Right kidney (tissue), 9 donors: ENCODE measurements at places on chromosomes 5 and 9.

GRCh38 chr9:35552837-35553236 lies 52.2 kb upstream of the TESK1 start:
- DNase-seq: no peak

DNA sequence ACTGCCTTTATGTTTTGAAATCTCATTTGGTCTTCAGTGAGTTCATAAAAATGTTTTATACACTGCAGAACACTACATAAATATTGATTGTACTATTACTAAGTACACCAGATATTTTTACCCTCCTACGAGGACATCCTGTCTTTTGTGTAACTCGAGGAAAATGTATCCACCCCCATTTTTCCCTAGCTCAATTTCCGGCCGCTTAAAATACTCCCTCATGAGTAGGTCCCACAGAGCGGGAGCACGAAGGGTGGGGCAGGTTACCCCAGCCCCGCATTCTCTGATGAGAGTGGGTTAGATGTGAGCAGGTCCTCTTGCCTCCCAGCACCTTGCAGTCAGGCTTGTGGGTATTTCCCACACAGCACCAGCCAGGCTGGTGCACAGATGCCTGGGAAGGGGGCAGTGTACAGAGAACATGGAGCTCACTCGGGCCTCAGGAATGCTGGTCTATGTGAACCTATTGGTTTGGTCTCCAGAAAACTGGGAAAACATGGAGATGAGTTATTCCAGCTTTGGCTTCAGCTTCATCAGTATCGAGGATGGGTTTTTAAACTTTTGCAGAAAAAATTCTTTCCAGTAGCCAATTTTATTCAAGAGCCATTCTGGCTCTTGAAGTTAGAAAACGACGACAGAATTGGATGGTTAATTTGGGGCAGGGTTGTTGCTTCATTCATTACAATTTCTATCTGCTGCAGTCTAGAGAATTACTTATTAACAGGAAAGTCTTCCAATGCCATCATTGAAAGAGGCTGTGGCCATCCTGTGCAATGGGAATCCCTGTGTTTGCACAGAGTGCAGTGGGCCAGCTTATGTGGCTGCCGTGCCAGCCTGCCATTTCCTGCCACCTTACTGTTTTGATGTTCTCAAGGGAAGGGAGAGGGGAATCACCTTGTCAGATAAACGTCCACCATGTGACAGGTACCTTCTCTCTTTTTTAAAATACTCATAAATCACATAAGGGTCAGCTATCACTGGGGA lies 73.2 kb downstream of the WDR41 start:
- DNase-seq: no peak

DNA sequence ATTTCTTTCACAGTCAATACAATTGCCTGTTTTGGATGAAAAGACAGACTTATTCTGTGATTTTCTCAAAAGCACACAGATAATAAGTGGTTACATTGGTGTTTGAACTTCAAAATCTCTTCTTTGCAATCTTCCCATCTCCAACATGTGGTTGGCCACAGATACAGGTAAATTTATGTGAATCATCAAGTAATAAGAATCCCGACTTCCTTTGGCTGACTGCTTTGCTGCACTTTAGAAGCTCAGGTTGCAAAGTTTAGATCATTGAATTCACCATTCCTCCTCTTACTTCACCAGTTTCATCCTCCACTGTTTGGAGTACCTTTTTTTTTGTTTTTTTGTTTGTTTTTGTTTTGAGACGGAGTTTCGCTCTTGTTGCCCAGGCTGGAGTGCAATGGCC lies 56.5 kb upstream of the ADRB2 start:
- no peak for DNase-seq

DNA sequence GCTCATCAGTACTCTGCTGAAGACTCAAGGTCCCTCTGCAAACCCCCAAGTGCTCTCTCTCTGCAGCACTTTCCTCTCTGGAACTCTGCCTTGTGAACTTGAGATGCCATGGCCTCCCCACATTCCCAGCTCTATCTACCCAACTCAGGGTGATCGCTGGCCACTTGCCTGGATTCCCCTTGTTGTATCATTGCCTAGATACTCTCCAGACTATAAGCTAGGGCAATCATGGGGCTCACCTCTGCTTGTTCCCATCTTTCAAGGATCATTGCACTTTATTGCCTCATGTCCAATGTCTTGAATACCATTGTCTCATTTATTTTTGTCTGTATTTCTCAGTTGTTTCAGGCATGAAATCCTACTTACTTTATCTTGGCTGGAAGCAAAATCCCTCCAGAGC lies 144.1 kb downstream of the PLPPR1 start:
- DNase-seq: no peak

- DNase-seq: no peak
Observed at GRCh38 chr5:16674750-16675149, 58.0 kb upstream of the RETREG1 start.

DNA sequence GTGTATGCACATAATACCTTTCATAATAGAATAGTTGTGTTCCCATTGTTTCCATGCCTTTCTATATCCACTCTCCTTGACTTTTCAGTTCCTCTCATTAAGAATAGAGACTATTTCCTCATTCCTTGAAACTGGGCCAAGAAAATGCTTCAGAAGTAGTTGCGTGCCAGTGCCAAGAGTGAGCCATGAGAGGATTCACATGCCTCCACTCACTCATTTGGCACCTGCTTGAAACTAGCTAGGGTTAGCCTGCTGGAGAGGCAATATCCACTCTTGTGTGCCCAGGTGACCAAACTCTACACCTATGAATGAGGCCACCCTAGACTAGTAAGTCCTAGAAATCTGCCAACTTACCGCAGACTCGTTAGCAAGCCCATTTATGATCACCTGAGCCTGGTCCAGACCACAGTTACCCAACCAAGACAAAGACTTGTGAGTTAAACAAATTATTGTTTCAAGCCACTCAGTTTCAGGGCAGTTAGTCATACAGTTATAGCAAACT lies 276.3 kb downstream of the EPB41L4A start:
- no peak for DNase-seq

DNA sequence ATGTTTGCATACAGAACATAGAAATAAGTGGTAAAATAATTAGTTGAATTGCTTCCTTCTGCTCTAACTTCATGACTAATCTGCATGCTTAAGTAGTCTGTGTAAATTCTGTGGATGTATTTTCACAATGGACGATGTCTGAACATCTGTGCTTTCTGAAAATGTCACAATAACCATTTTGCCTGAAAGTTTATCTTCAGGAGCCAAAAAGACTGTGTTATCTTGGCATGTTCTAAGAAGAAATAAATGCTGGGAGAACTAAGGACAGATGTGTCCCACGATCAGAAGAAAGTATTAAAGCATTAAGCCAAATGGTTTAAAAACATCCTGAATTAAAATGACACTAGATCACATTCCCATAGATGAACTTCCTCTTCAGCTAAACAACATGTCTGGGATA lies 397.6 kb downstream of the SPOCK1 start:
- DNase-seq: no peak

GRCh38 chr5:162096448-162096847 lies 28.9 kb downstream of the GABRG2 start:
- DNase-seq: no peak

GRCh38 chr5:174723979-174724483 lies 351 bp upstream of the MSX2 start:
- DNase-seq: no peak

GRCh38 chr5:171450423-171451331 lies 31.2 kb downstream of the FGF18 start:
- peak; percentile 60 for DNase-seq

GRCh38 chr9:2354856-2355696 lies 266.5 kb upstream of the VLDLR start:
- no peak for DNase-seq

- no peak for DNase-seq
Observed at GRCh38 chr5:177131019-177131320, 2.6 kb upstream of the NSD1 start.

DNA sequence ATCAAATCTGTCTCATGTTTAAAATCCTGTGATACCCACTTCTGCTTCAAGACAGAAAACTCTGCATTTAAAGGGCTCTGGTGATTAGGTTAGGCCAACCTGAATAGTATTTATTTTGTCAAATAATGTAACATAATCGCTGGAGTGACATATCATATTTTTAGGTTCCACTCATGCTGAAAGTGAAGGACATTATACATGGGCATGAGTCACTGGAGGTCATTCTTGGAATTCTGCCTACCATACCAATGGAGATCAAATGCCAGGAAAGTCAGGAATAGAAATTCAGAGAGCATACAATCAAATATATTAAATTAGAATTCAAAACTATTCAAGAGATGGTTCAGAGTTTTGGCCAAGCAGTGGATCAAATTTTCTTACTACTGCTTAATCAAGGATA lies 97.1 kb upstream of the PRSS3 start:
- no peak for DNase-seq

GRCh38 chr9:94920420-94921091 lies 194.1 kb downstream of the AOPEP start:
- DNase-seq: peak; percentile 69

GRCh38 chr9:29656641-29657406 lies 2083.5 kb upstream of the C9orf72 start:
- DNase-seq: no peak

- DNase-seq: no peak
Observed at GRCh38 chr5:135106610-135107471, 72.8 kb upstream of the PITX1 start.

DNA sequence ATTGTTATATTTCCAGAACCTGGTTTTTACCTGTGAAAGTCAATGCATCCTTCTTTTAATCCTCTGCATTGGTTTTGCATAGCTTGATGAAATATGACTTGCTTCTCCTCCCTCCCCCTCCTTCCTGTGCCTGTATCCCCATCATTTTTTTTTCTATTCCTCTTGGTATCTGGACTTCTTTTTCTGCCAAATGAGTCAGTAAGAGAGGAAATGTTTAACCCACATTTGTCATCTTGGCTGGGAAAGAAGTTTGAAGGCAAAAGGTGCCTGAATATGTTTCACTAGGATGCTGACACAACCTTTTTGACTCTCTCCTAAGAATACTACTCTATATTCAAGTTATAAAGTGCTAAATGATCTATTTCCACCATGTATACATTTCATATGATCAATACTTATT lies 35.5 kb upstream of the CDKN2B start:
- no peak for DNase-seq

DNA sequence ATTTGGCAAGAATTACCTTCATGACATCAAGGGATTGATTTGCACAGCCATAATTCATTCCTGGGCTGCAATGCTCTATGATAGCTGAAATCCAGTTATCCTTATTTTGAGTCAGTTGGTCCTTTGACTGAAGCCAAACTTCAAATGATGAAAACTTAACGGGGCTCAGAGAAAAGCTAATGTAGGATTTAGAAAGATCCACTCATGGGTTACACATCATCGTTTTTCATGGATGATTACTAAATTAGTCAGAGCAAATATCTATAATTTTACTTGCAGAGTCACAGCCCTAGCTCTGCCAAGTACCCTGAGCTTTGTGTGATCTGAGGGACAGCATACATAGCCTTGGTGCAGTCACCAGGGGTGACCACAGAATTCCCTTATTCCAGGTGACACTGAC lies 27.3 kb upstream of the MUSK start:
- no peak for DNase-seq

- no peak for DNase-seq
Observed at GRCh38 chr5:32394981-32395380, 49.6 kb downstream of the ZFR start.

GRCh38 chr5:153983885-153984284 lies 54.8 kb downstream of the FAM114A2 start:
- DNase-seq: no peak

GRCh38 chr9:124551472-124552272 lies 44.5 kb upstream of the NR5A1 start:
- peak; percentile 31 for DNase-seq

- no peak for DNase-seq
Observed at GRCh38 chr5:61397238-61397637, 65.2 kb downstream of the ZSWIM6 start.

GRCh38 chr9:98886691-98887229 lies 56.9 kb upstream of the COL15A1 start:
- DNase-seq: no peak

DNA sequence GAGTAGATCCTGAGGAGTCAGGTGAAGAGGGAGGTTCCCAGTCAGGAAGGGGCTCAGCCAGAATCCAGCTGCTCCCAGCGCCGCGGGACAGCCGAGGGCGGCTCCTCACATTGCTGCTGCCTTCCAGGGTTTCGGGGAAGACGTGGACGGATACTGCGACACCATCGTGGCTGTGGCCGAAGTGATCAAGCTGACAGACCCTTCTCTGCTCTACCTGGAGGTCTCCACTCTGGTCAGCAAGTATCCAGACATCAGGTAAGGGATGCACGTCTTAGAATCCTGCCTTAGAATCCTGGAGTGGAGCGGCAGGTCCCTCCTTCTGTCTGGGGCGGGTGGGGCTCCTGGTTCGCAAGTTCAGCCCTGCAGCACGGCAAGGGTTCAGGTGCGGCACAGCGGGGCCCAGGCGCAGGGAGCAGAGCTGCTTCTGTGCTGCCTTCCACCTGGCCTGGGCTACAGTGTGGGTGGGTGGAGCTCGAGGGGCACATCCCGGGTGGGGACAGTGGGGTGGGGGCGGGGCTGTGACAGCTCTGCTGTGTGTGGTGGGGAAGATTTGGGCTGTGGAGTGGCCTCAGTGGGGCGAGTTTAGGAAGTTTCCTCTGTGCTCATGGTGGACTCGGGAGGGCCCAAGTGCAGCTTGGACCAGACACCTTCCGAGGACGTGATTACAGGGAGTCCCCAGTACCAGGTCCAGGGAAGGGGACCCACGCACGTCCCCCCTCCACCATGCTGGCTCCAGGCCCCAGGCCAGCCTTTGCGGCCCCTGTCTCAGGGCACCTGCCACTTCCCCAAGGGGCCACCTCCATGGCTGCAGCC lies 22.8 kb downstream of the EXOC3 start:
- DNase-seq: no peak

- DNase-seq: no peak
Observed at GRCh38 chr5:142439207-142439860, 114.5 kb upstream of the SPRY4 start.
